Adrenal gland (tissue), 19 donors: ENCODE measurements at places on chromosomes 12 and 14.

DNA sequence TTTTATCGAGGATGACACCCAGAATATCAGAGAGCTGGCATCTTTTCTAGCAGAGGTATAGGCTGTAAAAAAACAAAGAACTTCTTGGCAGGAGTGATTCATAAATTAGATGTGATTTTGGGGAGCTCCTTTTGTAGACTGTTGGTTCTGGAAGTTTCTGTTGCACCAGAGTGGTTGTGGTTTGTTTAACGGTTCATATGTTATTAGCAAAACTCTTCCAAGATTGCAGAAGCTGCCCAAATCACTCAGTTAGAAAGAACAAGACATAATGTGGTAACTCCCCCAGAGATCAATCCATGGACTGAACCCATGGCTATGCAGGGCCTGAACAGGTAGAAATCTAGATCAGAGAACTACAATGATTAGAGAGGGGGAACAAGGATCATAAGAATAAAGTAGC, 6.7 kb upstream of the RNASE10 start:
- no peak overlapping the region for H3K27ac ChIP-seq
- H3K36me3 ChIP-seq = no peaks in the 10 kb centered on the region
- H3K27me3 ChIP-seq = no peaks in the 10 kb centered on the region
- DNase-seq = no peak
- no peaks in the 10 kb centered on the region for H3K4me1 ChIP-seq

DNA sequence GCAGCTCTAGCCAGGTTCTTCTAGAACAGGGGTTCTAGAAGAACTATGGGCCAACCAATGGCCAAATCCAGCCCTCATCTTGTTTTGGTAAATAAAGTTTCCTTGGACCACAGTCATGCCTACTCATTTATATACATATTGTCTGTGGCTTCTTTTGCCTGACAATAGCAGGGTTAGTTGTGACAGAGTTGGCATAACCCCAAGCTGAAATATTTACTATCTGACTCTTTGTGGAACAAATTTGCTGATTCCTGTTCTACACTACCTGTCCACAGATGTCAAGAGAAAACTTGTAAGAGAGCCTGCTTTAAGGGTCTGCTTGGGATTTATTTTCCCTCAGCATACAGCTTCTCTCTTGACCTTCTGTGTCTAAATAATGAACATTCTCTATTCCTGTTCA, 289.0 kb downstream of the KSR2 start:
- H3K27me3 ChIP-seq = no peaks in the 10 kb centered on the region
- DNase-seq = no peak
- H3K4me1 ChIP-seq = no peaks in the 10 kb centered on the region

DNA sequence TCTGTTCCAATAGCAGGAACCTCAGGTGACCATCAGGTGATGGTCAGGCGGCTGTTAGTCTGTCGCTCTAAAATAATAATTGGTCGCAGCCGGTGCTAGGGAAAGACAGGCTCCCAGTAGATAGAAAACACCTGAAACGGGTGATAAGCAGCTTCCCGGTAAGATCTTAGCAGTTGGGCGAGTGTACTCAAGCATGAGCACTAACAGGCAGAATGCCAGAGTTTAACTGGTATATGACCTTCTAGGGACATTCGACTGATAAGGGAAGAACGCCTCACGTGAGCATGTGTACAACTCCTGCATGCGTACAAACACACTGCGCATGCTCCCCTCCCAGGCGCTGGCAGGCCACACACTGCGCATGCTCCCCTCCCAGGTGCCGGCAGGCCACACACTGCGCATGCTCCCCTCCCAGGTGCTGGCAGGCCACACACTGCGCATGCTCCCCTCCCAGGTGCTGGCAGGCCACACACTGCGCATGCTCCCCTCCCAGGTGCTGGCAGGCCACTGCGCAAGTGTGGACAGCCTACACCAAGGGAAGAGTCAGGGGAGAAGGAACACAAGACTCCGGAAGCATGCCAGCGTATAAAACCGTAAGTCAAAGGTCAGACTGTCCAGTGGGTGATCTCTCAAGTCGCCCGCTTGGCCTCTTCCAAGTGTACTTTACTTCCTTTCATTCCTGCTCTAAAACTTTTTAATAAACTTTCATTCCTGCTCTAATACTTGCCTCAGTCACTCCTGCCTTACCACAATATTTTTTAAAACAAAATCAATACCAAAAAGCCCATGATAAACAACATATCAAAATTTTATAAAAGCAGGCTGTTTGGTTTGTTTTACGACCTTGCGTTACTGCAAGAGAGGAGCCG, 24.5 kb downstream of the GPRC5D start:
- peaks cover 2% of the 10 kb centered on the region for H3K4me1 ChIP-seq
- no peak overlapping the region for H3K27ac ChIP-seq
- no peaks in the 10 kb centered on the region for H3K27me3 ChIP-seq
- peak overlapping the region; percentile 22 for H3K4me3 ChIP-seq
- DNase-seq = peak; percentile 97
- no peaks in the 10 kb centered on the region for H3K36me3 ChIP-seq

DNA sequence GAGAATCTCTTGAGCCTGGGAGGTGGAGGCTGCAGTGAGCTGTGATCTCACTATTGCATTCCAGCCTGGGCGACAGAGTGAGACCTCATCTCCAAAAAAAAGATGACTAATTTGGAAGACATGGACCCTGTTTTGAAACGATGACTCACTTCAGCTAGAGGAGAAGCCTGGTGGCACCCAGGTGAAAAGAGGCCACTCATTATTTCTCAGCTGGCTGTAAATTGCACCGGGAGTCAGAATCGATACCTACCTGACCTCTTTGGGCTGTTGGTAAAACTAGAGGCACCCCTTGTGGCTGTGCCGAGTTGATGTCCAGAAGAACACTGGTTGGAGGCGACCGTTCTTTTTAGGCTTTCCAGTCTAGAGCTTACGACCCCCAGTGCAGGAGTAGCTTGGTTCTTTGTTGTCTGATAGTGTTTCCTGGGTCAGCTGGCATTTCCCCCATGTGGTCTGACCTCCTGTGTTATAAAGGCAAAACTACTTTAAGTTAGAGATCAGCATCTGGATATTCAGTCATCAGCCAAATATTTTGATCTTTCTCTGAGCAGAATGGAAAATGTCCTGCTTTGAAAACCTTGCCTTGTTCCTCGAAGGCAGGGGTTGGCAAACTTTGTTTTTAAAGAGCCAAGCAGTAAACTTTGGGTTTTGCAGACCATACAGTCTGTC, 93.2 kb downstream of the CHST11 start:
- no peak overlapping the region for H3K4me3 ChIP-seq
- no peak overlapping the region for H3K27ac ChIP-seq
- DNase-seq = no peak
- H3K36me3 ChIP-seq = no peaks in the 10 kb centered on the region
- no peaks in the 10 kb centered on the region for H3K4me1 ChIP-seq

- H3K36me3 ChIP-seq = no peaks in the 10 kb centered on the region
- H3K4me3 ChIP-seq = peak overlapping the region; percentile 87
- DNase-seq = no peak
- H3K4me1 ChIP-seq = peaks cover 12% of the 10 kb centered on the region
- no peaks in the 10 kb centered on the region for H3K27me3 ChIP-seq
- H3K27ac ChIP-seq = no peak overlapping the region
These were observed 2.4 kb downstream of the SH2B3 start for GRCh38 chr12:111408116-111408440.

- no peak overlapping the region for H3K4me3 ChIP-seq
- H3K4me1 ChIP-seq = peaks cover 17% of the 10 kb centered on the region
- no peak overlapping the region for H3K27ac ChIP-seq
- DNase-seq = no peak
These were observed 71.7 kb upstream of the REP15 start for GRCh38 chr12:27624586-27624985.

GRCh38 chr14:101881426-101881825, 82.9 kb upstream of the DYNC1H1 start:
- no peaks in the 10 kb centered on the region for H3K27me3 ChIP-seq
- peaks cover 38% of the 10 kb centered on the region for H3K36me3 ChIP-seq
- H3K27ac ChIP-seq = no peak overlapping the region
- H3K4me3 ChIP-seq = no peak overlapping the region
- peaks cover 30% of the 10 kb centered on the region for H3K4me1 ChIP-seq
- no peak for DNase-seq

- no peaks in the 10 kb centered on the region for H3K4me1 ChIP-seq
- H3K27me3 ChIP-seq = no peaks in the 10 kb centered on the region
These were observed 129.1 kb upstream of the TBX3 start for GRCh38 chr12:114812858-114813761.

DNA sequence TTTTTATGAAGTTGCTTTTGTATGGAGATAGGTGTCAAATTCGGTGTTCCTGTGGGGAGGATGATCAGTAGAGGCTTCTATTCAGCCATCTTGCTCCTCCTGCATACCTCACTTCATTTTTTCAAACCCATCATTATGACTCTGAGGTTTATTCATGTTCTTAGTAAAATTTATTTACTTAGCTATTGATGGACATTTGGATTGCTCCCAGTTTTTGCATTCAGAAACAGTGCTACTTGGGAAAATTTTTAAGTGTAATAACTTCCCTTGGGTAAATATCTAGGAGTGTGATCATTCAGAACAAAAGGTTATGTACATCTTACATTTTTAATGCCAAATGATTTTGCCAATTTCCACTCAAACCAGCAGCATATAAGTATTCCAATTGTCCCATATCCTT, 208.3 kb downstream of the SYNE2 start:
- H3K36me3 ChIP-seq = no peaks in the 10 kb centered on the region
- H3K4me1 ChIP-seq = no peaks in the 10 kb centered on the region
- H3K4me3 ChIP-seq = no peak overlapping the region
- H3K27me3 ChIP-seq = no peaks in the 10 kb centered on the region
- H3K27ac ChIP-seq = no peak overlapping the region
- DNase-seq = no peak

DNA sequence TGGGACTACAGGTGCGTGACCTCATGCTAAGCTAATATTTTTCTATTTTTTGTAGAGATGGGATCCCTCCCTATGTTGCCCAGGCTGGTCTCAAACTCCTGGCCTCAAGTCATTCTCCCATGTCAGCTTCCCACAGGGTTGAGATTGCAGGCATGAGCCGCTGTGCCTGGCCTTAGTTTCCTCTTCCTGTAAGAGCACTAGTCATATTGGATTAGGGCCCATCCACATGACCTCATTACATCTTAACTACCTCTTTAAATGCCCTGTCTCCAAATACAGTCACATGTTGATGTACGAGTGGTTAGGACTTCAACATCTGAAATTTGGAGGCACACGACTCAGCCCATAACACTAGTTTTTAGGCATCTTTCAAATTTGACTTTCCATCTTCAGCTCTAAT, 72.2 kb upstream of the RASSF3 start:
- H3K27ac ChIP-seq = no peak overlapping the region
- no peaks in the 10 kb centered on the region for H3K4me1 ChIP-seq
- no peaks in the 10 kb centered on the region for H3K36me3 ChIP-seq
- no peak overlapping the region for H3K4me3 ChIP-seq
- no peak for DNase-seq
